ENCODE measurements at places on chromosomes 6 and 20.
A peak's percentile ranks its signal among the peaks of the same experiment; 100 is the strongest.

DNA sequence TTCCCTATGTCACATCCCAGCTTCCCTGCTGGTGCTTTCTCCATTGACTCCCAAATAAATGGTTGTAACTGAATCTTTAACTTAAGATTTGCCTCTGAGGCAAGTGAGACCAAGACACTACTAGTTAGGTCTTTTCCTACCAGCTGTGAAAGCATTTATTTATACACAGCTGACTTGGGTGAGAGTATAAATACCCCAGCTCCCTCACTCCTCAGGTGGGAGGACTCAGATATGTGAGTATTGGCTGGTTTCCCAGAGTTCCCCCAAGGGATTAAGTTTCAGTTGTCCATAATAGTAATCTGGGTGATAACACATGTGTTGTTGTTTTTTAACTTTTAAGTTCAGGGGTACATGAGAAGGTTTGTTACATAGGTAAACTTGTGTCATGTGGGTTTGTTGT is 49.8 kb downstream of the CFAP61 start:
- no peak for DNase-seq

GRCh38 chr6:82178077-82178758 is 69.3 kb downstream of the IBTK start:
- DNase-seq: no peak

GRCh38 chr6:105988321-105988720 is 97.8 kb upstream of the PRDM1 start:
- no peak for DNase-seq

- DNase-seq: no peak
These were observed 18.2 kb downstream of the MAS1 start for GRCh38 chr6:159908979-159909378.

DNA sequence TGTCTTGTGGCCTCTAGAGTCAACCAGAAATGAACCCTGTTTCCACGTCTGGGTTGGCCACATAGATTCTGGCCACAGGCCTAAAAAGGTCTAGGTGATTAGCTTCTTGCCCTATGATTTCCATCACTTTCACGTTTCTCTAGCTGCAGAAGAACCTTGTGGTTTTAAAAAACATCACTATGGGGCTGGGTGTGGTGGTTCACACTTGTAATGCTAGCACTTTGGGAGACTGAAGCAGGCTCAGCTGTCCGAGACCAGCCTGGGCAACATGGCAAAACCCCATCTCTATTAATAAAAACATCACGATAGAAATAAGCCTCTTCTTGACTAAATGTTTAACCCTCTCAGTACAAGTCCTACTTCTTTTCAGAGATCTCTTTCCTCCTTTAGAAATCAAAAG is 27.6 kb downstream of the POLR1C start:
- no peak for DNase-seq

GRCh38 chr6:128024969-128025368 is 124.1 kb upstream of the THEMIS start:
- no peak for DNase-seq

DNA sequence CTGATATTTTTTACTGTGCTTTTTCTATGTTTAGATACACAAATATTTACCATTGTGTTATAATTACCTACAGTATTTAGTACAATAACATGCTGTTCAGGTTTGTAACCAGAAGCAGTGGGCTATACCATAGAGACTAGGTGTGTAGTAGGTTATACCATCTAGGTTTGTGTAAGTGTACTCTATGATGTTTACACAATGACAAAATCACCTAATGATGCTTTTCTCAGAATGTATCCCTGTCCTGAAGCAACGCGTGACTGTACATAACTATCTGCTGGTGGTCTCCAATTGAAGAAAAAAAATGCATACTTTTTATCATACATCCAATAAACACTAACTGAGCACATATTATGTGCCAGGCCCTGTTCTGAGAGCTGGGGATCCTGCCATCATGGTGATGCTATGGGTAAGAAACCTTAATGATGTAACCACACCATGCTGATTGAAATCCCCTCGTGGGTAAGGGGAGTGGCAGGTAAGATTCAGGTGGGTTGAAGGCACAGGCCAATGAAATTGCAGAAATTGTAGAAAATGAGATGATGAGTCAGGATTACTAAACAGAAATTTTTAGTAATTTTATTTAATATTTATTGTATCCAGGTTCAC is 76.8 kb downstream of the FYN start:
- no peak for DNase-seq

GRCh38 chr6:78746457-78746856 is 120.9 kb upstream of the IRAK1BP1 start:
- no peak for DNase-seq

GRCh38 chr6:163231356-163232014 is 183.0 kb upstream of the QKI start:
- DNase-seq: no peak

- DNase-seq: peak; percentile 80
These were observed 23.1 kb upstream of the UBE2J1 start for GRCh38 chr6:89375427-89376267.

- DNase-seq: no peak
These were observed 146.6 kb upstream of the BMP5 start for GRCh38 chr6:56021943-56022342.

- DNase-seq: no peak
These were observed 565.7 kb upstream of the BTBD3 start for GRCh38 chr20:11352041-11352440.

GRCh38 chr6:163876391-163876790 is 461.9 kb downstream of the QKI start:
- DNase-seq: no peak

DNA sequence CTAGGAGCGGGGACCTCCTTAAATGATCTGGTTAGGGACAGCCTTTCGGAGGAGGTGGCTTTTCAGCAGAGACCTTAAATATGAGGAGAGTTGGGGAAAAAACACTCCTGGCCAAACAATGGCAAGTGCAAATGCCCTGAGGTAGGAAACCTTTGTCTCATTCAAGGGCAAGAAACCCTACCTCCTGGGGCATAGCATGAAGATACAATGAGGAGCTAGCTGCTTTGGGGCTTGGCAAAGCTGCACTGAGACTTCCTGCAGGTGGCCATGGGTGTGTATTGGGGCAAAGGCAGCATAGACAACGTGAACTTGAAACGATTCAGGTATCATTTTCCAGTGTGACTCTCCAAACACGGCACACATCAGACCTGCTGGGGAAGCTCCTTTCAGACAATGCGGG is 30.7 kb downstream of the PMEPA1 start:
- DNase-seq: no peak

GRCh38 chr6:132910759-132911158 is 96.4 kb downstream of the RPS12 start:
- no peak for DNase-seq

GRCh38 chr20:46666818-46667515 is 15.7 kb upstream of the SLC13A3 start:
- no peak for DNase-seq

GRCh38 chr6:128242765-128243403 is 277.5 kb downstream of the PTPRK start:
- no peak for DNase-seq

DNA sequence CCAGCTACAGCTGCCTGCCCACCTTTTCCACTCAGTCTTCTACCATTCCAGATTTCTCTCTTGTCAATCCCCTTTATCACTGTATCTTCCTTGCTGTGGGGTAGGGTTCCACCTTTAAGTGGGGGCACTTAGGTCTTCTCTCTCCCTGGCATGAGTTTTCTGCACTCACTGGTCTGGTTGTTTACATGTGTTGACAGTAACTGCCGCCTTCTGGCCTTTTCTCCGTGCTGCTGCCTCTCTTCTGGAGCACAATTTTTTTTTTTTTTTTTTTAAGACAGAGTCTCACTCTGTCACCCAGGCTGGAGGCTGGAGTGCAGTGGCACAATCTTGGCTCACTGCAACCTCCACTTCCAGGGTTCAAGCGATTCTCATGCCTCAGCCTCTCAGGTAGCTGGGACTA is 12.0 kb downstream of the RNF114 start:
- DNase-seq: no peak

GRCh38 chr20:48959899-48960550 is 38.5 kb downstream of the ARFGEF2 start:
- DNase-seq: peak; percentile 56

DNA sequence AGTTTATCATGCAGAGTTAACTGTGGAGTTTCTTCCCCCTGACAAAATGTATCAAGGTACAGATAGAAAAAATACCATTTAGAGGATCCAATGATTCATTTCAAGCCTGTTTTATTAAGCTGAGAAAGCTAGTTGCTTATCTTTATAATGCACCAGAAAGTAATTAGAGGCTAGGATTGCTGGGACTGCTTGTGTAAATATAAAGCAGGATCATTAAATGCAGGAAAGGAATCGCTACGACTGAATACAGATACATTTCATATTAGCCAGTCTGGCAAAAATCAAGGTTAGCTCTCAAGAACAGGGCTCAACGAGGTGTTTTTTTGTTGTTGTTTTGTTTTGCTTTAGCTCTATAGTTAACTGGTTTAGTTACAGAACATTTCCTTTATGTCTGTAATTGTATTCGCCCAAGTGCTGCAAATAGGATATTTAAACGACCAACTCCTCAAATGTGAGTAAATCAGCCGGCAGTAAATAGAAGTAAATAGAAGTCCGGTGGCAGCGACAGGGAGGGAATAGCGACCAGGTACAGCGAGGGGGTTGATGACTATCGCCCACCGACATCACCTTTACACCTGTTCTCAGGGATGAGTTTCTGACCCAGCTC is 748 bp downstream of the UBE2J1 start:
- no peak for DNase-seq

DNA sequence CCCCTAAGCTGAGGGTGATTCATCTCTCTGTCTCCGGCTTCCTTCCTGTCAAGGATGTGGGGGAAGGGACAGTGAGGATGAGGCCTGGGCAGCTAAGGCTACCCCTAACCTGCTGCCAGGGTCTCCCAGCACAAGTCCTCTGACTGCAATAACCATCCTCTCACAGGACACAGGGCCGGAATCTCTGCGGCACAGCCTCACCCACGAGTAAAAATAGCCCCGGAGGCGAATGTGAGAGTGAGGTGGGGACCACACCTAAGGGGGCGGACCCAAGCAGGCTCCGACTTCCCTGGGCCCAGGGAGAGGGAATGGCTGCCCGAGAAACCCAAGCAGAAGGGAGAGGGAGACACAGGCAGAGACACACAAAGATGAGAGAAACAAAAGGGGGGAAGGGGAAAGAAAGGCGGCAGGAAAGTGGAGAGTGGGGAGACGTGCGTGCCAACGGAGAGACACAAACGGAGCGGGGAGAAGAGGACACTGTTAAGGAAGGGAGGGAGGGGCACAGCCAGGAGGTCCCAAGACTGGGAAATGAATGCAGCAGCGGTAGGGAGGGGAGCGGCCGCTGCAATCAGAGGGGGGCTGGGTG is 1.4 kb downstream of the CLIC1 start:
- DNase-seq: peak; percentile 86

GRCh38 chr20:58006346-58007316 is 221.8 kb downstream of the ANKRD60 start:
- no peak for DNase-seq

All from activated CD4-positive, alpha-beta T cell treated with anti-CD3 and anti-CD28 coated beads, Interleukin-2, Interleukin-6, amounts not matched to agents 100 ng/mL and 50 ng/mL, durations not matched to agents 16 hours and 8 hours (primary cell).